NCI-H510A treated with DMSO at 0.1 percent for 48 hours (cell line): ENCODE measurements at places on chromosomes 12 and 14.

GRCh38 chr12:90621927-90622326 lies 333.0 kb downstream of the CCER1 start:
- no peak for DNase-seq

- DNase-seq: no peak
Observed at GRCh38 chr12:93738199-93739058, 61.3 kb downstream of the CRADD start.

DNA sequence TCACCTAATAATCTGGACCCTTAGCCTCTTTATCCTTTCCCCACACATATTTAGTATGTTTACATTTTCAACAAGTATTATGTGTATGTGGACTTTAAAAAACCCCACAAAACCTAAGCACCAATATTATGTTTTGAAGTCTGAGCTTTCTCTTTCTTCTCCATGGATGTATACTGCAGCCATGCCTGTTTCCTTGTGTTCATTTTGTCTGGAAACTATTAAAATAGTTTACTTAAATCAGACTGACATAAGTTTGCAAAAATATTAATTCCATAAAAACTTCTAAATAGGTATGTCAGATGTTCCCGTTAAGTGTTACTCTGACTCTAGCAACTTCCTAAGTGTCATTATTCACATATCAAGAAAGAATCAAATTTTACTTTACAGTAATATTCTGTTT lies 2.9 kb downstream of the HIGD1C start:
- DNase-seq: no peak

GRCh38 chr14:33936391-33936790 lies 14.5 kb downstream of the EGLN3 start:
- DNase-seq: no peak

GRCh38 chr12:20404576-20405346 lies 36.4 kb downstream of the PDE3A start:
- DNase-seq: no peak

DNA sequence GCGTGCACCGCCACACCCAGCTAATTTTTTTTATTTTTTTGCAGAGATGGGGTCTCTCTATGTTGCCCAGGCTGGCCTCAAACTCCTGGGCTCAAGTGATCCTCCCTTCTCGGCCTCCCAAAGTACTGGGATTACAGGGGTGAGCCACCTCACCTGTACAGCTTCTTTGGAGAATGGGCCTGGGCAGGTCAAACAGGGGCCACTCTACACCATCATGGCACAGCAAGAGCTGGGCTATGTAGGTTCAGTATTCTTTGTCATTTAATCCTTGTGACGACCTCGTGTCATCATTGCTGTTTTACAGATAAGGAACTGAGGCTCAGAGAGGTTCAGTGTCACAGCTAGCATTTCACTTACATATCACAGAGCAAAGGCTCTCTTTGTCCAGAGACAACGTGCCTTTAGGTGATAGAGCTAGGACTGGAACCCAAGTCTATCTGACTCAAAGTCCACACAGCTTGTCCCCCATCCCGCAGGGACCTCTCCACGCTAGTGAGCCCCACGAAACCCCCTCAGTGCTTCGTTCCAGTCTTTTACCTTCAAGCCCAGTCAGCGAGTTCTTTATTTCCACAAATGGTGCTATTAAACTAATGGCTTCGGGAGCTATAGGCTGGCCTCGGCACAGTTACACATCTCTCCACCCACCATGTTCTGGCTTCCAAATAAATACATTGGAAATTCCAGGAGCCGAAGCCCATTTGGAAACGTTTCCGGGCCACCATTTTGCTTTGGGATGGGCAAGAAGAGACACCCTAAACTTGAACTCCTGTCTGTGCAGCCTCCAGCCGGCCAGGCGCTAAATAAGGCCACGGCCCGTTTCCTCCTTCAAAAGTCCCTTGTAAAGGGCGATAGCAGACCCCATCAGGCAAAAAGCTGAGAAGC lies 660 bp upstream of the MAP1LC3B2 start:
- DNase-seq: no peak

- DNase-seq: no peak
Observed at GRCh38 chr14:62882967-62883366, 162.3 kb downstream of the KCNH5 start.

GRCh38 chr12:75720812-75721641 lies 209.6 kb upstream of the KRR1 start:
- DNase-seq: peak; percentile 15

DNA sequence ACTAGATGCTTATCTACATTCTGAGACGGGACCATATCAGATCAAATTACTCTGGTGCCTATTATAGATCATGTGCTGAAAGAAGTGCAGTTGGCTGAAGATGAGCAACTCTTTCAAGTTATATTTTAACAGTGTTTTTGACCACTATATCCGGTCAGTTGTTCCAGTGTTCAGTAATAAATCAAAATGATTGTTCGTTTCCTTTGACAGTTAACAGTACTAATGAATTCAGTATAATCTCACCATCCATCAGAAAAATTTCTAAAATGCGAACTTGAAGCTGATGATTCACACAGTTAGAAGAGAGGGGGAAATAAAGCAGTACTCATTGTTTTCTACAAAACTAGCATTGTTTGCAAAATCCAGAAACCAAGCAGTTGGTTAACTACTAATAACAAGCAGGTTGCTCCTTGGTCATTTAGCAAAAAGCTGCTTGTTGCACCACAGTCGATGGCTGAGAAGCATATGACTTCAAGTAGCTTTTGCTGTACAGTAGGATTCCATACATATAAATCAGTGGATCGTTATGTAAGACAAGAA lies 2.3 kb downstream of the RPS6KA5 start:
- no peak for DNase-seq

DNA sequence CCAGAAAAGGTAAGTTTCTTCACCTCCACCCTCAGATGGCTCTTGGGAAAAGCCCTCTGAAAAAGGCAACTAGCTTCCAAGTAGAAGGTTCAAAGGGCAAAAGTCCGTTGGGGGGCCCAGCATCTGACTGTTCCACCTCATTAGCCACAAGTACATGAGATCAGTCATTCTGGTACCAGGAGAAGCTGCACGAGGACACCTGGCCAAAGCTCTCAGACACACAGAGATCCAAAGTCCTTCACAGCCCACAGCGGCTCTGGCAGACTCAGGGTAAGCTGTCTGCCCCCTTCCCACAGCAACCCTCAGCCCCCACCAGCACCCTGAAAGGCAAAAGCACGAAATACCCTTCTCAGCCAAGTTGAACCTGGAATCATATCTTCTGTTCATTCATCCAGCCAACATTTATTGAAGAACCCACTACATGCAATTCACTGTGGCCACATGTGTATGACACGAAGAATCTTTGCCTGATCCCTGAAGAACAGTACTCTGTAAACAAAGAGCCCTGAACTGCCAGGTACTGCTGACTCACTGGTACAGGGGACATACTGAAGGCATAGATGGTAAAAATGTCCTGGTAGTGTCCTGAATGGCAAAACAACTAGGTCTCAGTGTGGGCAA lies 19.0 kb downstream of the SLC7A7 start:
- DNase-seq: no peak

- peak; percentile 68 for DNase-seq
Observed at GRCh38 chr12:125194163-125194773, 129.0 kb downstream of the AACS start.
